Lung microvascular endothelial cell (primary cell): ENCODE measurements at places on chromosomes 7 and 10. TPM values are rescaled to one million over a fixed set of nuclear protein-coding genes. Genes with fewer than 3 reads are reported as not detected.

GRCh38 chr7:45055594-45056219 is 33.1 kb downstream of the NACAD start:
- no peak for DNase-seq

GRCh38 chr10:76456197-76456596 is 1024.8 kb downstream of the LRMDA start:
- no peak for DNase-seq

CRYGN gene
- not detected in 2 replicates for total RNA-seq

DNA sequence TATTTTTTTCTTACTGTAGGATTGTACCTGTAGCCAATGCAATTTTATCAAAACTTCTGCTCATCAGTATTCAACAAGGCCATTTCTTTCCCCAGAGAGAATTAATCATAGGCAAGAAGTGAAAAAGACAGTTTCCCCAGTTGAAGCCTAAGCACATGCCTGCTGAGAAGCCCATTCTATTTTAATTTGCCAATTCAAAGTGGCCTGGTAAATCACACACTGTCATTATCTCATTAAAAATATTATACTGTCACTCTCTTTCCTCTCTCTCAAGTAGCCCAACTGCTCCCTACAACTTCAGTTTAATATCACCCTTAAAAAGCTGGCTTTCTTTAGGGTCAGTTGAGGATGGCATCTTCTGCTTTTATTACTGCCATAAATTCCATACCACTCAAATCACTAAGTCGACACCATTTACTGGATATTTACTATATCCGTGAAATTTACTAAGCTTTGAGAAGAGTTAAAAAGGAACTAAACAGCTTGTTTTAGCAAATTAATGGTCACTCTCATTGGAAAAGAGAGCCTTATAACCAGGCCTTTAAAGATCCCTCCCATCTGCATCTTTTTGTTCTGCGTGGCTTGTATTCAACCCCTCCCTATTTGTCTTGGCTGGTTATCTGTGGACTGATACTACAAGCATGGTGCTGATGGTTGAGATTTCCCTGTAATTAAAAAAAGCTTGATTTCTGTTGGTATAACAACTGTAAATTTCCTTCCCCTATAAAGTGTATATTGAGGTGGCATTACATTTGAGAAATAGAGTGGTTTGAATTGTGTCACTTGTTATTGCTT is 30.6 kb downstream of the COL28A1 start:
- DNase-seq = no peak

MSS51 gene
- 0.22 and 0.60 TPM in 2 replicates for total RNA-seq

DNA sequence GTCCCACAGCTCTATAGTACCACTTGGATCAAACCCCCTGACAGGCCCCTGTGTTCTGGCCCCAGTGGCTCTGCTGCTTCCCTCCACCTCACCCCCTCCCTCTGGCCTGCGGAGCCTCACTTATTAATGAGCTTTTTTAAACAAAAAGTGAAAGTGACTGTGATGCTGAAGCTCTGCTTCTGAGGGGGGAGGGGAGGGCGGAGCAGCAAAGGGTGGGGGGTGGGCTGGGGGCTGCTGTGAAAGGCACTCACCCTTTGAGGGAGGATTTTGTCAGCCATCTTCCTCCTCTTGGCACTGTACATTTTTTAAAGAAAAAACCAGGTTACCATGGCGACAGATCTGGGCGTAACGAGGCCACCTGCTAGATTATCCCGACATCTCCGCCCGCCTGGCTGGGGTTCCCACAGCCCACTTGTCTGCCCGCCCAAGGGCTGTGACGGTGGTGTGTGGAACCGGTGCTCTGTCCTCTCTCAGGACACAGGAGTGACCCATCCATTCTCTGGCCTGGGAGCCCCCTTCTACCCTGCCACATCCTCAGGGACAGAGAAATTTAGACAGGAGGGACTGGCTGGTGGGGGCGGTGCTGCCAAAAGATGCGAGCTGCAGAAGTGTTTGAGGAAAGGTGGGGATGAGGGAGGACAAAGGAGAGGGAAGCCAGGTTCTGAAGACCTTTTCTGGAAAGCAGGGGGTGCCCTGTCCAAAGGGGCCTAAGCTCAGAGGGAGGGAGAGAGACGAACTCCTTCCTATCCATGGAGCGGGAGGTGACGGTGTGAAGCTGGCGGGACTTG is 4.9 kb downstream of the SMARCD3 start:
- DNase-seq = no peak

DNA sequence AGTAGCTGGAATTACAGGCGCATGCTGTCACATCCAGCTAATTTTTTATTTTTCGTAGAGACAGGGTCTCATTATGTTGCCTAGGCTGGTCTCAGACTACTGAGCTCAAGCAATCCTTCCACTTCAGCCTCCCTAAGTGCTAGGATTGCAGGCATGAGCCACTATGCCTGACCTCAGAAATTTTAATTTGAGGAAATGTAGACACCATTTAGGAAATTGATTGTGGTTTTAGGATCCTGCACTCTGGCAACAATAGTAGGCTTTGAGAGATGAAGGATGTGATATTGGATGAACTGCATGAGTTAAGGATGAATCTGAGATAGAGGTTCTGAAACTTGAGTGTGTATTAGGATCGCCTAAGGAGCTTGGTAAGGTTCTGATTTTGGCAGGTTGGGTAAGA is 66.5 kb downstream of the PPP1R9A start:
- no peak for DNase-seq

FAM237B gene
- total RNA-seq = not detected in 2 replicates

CCL26 gene
- total RNA-seq = not detected in 2 replicates

NPC1L1 gene
- total RNA-seq = not detected in 2 replicates

ACTL6B gene
- total RNA-seq = not detected in 2 replicates

DNA sequence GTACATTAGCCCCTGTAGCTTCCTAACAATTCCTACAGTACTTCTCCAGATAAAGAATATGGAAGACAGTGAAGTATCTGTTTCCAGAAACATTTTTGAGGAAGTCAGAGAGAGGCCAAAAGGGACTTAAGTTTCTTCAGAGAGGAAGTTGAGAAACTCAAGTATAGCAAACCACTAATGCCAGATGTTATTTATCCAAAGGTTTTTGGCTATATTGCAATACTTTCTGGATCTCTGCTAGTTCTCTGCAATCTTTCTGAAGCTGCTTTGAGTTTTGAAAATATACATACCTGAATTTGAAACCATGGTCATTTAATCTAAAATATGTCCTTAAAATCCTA is 64.7 kb downstream of the BICC1 start:
- no peak for DNase-seq

GRCh38 chr7:129707910-129708499 is 96.5 kb downstream of the NRF1 start:
- no peak for DNase-seq

GRCh38 chr7:102467581-102468477 is 3.0 kb downstream of the LRWD1 start:
- no peak for DNase-seq
